ENCODE measurements at places on chromosomes 7 and 10.

- no peak for DNase-seq
Observed at GRCh38 chr7:44073664-44074348, 8.4 kb upstream of the PGAM2 start.

DNA sequence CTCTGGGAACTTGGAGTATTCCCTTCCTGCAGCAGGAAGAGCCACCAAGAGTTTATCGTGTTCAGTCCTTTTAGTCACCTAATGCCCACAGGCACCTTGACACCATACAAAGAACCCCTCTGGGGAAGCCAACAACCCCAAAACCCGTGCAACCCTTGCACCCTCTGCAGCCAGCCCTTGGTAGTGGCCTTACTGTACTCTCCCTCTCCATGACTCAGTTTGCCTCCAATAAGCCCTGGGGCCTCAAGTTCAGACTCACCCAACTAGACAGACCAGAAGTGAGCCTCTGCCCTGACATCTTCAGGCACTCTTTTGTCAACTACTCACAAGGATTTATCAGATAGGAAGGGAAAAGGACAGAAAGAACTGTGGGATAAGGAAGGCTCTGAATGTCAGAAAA, 30.9 kb downstream of the KCNMA1 start:
- DNase-seq: no peak

DNA sequence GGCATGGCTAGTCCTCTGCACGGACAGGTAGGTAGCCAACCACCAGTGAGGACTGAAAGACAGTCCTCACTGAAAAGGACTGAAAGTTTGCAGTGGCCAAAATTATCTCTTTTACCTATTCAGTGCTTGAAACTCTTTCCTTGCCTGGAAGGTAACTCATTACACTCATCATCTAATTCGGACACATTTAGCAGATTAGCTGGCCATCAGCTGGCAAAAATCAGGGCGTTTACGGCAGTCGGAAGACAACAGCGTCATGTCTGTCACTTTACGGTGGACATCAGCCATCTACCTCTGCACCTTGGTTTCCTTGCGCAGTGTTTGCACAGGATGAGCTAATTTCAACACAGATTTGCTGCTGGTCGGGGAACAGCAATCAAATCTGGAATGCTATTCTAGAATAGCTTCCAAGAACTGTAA, 740 bp downstream of the ANXA7 start:
- no peak for DNase-seq

GRCh38 chr7:108660465-108660864, 90.8 kb downstream of the DNAJB9 start:
- DNase-seq: no peak

- DNase-seq: no peak
Observed at GRCh38 chr10:930625-931325, 730 bp downstream of the LARP4B start.

DNA sequence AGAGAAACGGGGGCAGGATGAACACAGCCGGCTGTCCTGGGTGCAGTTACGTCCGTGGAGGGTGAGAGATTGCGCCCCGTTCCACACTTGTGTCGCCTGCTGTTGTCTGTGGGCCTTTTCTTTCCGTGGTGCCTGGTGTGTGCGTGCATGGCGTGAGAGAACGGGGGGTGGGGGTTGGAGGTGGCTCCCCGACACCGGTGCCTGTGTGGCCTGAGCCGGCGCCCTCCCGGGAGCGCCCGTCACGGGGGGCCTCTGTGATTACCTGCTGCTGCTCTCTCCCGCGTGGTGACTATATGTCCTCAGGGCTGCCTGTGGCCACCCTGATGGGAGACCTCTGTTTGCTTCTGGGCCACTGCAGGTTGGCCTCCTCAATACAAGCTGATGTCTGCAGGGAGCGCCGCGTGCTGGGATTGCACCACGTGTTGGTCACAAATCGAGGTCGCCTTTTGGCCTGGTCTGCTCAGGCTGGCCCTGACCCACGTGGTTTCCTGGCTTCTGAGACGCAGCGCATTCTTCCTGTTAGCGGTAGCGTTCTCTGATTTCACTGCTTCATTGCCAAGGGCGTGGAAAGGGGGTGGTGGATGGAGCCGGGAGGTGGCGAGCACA, 10.9 kb upstream of the AP5Z1 start:
- no peak for DNase-seq

DNA sequence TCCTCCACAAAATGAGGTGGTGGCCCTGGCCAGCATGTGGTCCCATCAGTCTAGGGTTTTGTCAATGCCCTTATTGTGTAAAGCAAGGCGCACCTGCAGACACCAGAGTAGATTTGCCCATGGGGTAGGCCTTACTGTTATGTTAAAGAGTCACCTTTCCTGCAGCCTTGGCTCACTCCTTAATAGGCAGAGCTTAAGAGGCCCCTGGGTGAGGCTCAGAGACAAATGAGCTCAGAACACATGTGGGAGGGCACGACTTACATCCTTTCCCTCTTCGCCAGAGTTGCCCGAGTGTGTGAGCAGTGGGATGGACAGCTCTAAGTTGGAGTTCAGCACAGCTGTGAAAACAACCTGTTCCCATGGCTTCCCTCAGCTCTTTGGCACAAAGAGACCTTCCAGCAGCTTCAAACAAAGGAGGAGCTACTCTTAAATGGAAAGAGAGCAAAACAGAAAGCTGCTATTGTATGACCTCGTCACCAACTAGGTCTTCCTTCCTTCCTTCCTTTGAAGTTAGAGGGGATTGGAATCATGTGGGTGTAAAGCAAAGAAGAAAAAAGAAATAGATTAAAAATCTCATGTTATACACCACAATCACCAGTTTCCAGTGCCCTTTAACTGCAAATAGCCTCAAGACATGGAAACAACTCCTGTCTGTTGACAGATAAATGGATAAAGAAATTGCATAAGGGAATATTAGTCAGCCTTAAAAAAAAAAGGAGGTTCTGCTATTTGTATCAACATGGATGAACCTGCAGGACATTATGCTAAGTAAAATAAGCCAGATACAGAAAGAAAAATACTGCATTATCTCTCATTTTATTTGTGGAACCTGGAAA, 11.9 kb upstream of the XPNPEP1 start:
- peak; percentile 16 for DNase-seq

DNA sequence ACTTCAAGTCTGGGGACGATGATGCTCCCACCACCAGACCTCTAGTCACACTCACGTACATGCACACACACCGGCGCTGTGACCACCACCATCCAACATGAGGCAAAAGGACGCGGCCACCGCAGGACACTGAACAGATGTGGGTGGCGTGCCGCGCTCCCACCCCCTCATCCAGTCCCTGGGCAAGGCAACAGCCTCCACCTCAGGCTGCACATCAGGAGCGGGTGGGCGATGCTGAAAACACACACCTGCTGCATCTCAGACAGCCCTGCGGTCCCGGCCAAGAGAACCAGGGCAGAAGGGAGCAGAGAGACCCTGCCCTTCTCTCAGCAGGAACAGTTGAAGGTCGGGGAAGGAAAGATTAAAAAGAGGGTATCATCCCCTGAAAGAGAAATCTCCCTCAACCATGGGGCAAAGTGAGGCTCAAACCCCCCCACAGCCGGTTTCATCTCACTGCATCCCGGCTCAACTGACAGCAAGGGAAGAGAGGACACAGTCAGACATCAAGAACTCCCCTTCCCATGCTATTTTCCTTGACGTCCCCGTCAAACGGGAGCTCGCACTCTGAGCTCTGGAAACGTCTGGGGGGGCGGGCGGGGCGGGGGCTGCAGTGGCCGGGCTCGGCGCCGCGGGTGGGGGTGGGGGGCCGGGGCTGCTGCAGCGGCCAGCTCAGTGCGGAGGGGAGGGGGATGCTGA, 1.1 kb downstream of the CAMK2G start:
- no peak for DNase-seq

- DNase-seq: no peak
Observed at GRCh38 chr7:40436710-40437109, 301.9 kb downstream of the SUGCT start.

- DNase-seq: no peak
Observed at GRCh38 chr10:3900391-3900790, 115.4 kb upstream of the KLF6 start.

DNA sequence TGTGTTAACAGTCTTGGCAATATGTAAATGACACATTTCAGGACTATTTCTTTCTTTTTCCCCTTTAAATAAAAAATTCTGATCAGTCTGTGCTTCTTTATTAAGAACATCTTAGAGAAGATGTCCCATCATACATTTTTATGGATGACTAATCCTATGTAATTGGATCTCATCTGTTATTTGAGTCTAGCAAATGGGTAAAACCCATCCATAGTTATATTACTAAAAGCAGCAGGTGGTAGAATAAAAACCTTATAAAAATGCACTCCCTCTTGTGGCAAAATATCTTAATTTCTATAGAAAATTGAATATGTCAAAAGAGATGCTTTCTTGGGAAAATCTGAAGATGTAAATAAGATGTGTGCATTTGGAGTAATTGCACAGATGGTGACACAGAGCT, 35.3 kb downstream of the TRRAP start:
- no peak for DNase-seq

- DNase-seq: no peak
Observed at GRCh38 chr7:84177758-84178412, 16.7 kb downstream of the SEMA3A start.

DNA sequence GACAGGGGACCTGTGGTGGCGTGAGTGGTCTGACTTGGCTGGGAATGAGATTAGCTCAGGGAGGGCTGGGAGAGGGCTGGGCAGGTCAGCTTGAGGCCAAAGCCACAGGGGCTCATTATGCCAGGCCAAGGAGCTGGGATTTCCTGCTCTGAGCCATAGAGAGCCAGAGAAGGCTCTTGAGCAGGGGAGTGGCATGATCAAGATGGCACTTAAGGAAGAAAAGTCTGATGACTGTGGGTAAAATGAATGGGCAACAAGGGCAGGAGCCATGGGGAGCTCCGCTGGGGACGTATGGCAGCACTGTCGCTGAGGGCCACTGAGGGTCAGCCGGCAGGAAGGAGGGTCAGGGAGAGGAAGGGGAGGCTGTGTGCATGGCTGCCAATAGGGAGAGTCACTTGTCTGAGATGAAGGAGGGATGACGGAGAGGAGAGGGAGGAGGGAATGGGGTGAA, 5.8 kb downstream of the ANTXRL start:
- no peak for DNase-seq

DNA sequence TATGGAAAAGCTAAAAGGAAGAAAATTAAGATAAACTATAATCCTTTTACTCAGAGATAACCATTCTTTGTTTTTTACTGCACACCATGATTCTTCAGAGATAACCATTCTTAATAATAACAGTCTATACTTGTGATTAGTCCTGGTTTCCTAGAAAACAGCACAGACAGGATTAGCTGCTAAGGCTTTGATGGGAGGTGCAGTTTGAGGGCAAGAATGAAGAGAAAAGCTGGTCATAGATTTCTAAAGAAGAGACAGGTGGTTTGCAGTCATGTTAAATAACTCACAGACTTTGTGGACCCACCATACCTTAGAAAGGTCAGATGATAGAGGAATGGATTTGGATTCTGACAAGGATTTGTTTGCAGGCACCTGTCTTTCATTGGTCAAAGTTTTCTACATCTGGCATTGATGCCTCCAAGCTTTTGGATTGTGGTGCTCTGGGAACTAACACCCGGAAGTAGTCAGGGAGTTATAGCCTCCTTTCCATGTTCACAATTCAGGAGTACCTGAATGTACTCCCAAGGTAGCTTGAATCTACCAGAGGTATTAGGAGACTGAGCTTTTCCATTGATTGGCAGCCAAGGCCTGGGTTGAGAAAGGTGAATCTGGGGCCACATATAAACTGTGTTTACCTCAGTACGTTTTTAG, 3.7 kb downstream of the SMC3 start:
- no peak for DNase-seq

- DNase-seq: no peak
Observed at GRCh38 chr10:86979296-86979818, 11.1 kb downstream of the ADIRF start.

GRCh38 chr7:50085344-50085743, 7.7 kb downstream of the ZPBP start:
- DNase-seq: no peak

DNA sequence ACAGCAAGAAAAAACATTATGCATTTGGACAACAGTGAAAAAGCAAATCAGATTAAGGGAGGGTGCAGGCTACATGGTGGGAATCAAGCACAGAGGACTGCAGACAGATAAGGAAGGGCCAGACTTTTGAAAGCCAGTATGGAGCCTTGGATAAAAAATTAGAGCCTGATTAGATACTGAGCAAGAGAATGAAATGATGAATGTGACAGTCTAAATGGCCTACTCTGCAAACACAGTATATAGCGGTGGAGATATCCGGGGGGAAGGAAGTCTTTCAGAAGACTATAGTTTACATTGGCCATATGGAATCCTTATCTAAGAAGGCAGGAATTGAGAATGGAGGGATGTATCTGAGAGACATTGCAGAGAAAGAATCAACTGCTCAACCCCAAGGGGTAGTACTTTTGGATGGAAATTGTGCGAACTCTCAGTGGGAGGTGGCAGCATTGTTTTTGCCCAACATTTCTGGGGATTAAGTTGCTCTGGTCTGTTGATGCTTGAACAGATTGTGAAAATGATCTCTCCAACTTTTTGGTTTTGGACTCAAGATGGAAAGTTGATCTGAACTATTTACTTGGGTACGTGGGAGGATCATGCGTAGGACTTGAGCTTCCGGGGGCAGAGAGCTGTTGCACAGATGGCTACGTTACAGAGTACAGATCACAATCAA, 39.4 kb upstream of the CHCHD3 start:
- no peak for DNase-seq

DNA sequence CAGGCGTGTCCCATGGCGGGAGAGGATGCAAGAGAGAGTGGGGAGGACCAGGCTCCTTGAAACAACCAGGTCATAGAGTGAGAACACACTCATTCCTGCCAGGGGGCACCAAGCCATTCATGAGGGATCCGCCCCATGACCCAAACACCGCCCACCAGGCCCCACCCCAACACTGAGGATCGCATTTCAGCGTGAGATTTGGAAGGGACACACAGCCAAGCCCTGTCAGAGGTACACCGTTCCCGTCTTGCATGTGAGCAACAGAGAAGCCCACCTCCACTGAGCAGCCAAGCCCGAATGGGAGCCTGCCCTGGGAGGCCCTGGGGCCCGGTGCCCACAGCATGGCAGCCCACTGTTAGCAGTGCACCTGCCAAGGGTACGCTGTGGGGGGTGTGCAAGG, 7.9 kb upstream of the ARPC1B start:
- DNase-seq: no peak

DNA sequence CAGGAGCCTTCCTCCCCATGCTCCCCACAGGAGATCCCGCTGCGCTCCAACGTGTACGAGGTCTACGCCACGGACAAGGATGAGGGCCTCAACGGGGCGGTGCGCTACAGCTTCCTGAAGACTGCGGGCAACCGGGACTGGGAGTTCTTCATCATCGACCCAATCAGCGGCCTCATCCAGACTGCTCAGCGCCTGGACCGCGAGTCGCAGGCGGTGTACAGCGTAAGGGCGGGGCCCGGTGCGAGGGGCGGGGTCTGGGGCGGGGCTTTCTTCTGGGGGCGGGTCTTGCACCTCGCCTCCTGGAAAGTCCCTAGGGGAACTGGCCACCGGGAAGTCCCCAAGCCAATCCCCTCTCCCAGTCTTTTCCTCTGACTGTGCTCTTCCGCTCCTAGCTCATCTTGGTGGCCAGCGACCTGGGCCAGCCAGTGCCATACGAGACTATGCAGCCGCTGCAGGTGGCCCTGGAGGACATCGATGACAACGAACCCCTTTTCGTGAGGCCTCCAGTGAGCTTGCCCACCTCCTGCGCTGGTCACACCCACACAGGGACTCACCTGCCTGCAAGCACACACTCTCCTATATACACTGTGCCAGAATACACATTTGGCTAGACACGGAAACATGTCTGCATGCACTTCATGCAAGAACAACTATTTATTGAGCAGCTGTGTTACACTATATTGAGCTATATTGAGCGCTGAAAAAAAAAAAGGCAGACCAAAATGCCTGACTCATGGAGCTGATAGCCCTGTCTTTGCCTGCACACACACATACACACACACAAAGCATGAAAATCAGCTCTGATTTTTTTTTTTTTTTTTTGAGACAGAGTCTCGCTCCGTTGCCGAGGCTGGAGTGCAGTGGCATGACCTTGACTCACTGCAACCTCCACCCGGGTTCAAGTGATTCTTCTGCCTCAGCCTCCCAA, 32.7 kb upstream of the VSIR start:
- no peak for DNase-seq
